Ecto neural progenitor cell (in vitro differentiated cells): ENCODE measurements at places on chromosomes 2 and 18.

GRCh38 chr2:221551864-221552263, 20.2 kb downstream of the EPHA4 start:
- no peak for DNase-seq

- no peak for DNase-seq
These were observed 59.9 kb downstream of the GRB14 start for GRCh38 chr2:164561416-164561815.

DNA sequence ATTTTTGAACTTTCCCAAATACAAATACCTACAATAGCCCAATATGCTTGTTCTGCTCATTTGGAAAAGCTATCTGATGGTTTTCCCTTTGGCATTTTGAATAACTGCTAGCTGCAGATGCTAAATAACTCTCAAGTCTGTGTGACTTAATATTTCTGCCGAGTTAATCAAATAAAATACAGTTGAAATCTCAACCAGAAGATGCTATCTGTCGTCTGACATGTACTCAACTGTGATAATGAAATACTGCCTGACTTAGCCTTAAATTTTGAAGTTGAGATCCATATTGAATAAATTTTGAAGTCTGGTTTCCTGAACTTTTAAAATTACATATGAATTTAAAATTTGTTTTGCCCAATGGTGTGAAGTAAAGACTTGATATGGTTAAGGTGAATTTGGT, 204.4 kb upstream of the MEX3C start:
- DNase-seq: no peak

DNA sequence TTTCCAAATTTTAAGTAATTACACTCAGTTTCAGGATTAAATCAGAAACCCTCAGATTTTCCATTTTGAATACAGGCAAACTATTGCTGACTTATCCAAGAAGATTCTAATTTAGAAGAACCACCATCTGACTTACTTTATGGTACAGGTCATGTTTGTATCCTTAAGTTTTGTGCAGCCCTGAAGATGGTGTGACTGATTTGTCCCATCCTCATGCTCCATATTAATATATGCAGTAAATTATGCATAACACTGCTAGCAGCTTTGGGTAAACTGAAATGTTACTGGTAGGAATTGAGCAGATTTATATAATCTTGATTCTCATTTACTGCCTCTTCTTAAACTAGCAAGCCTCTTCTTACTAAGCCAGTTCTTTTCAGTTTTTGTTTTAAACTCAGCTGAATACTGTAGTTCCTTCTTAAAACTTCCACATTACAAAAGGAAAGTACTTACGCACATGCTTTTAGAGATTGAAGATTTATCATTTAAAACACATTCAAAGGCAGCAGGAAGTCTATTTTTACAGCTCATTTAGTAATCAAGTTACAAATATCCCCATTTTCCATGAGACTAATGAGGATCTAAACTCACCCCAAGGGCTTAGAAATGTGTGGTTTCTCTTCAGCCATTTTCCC, 25.7 kb downstream of the MEX3C start:
- DNase-seq: no peak

DNA sequence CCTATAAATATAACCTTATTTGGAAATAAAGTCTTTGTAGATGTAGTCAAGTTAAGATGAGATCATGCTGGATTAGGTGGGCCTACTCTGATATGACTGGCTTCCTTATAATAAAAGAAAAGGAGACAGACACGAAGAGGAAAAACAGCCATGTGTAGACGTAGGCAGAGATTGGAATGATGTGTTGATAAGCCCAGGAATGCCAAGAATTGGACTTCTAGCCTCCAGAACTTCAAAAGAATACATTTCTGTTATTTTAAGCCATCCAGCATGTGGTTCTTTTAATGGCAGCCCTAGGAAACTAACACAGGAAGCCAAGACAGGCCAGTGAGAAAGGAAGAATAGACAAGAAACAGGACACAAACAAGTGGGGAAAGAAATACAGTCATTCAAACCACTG, 68.6 kb downstream of the NYAP2 start:
- DNase-seq: no peak

DNA sequence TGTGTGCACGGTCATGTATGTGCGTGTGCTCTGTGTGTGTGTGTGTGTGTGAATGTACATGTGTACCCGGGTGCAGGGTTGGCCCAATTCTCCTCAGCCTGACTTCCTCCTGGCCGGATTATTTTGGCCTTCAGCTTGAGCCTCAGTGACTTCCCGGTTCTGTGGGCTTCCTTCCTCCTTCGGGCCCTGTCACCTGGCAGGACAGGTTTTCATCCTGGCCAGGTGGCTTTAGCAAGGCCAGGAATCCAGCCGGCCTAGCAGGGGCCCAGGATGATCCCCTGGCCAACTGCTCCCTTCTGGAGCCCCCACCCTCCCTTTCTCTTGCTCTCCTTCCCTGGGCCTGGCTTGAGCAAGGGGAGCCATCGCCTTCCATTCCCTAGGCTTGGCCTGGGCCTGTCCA, 140.5 kb downstream of the INHBB start:
- DNase-seq: no peak

- DNase-seq: no peak
These were observed 41.6 kb upstream of the RALBP1 start for GRCh38 chr18:9433671-9434121.

DNA sequence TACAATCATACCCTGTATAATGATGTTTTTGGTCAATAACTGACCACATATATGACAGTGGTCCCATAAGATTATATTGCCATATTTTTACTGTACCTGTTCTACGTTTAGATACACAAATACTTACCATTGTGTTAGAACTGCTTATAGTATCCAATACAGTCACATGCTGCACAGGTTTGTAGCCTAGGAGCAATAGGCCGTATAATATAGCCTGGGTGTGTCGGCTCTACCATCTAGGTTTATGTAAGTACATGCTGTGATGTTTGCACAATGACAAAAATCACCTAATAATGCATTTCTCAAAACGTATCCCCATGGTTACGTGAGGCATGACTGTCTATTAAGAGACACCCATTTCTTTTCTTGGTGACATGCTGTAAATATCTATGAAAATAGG, 55.0 kb upstream of the APCDD1 start:
- DNase-seq: no peak

GRCh38 chr18:59208602-59209125, 11.3 kb upstream of the GRP start:
- no peak for DNase-seq

- no peak for DNase-seq
These were observed 79.4 kb downstream of the MARCHF4 start for GRCh38 chr2:216292886-216293301.

- peak; percentile 65 for DNase-seq
These were observed 1.7 kb upstream of the ZNF532 start for GRCh38 chr18:58862851-58863538.

GRCh38 chr18:76484749-76485387, 10.2 kb downstream of the ZNF516 start:
- DNase-seq: no peak

- DNase-seq: no peak
These were observed 127.3 kb downstream of the RNF144A start for GRCh38 chr2:7044253-7045250.

DNA sequence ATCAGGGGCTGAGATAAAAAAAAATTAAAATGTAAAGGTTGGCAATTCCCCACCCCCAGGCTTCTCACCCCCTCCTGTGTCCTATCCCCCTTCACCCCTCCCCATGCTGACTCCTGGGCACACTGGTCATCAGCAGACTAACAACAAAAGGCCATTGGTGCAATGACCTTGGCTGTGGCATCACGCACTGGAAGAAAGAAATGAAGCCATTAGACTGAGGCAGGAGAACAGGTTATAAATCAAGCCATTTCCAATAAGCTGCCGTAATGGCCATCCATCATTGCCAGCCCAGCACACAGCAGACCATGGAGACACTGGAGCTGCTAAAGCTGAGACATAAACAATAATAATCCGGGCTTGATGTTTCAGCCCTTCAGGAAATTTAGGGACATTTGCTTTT, 342.4 kb upstream of the ETAA1 start:
- DNase-seq: no peak

- no peak for DNase-seq
These were observed 55.7 kb downstream of the RND3 start for GRCh38 chr2:150431561-150432311.

DNA sequence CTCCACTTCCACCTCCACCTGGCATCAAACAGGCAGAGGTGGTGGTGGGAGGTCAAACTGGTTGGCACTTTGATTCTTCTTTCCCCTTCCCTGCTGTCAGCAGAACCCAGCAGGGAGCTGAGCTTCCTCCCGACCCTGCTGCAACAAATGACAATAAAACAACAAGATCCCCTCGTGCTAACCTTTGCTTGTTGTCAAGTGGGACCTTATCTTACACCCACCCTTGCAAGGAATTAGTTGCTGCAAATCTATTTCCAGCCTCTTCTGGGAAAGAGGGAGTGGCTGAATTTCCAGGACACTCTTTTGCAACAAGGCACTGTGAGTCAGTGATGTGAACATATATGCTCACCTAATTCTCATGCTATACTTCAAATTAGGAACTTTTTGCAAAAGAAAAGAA, 655.1 kb downstream of the DSC3 start:
- no peak for DNase-seq

DNA sequence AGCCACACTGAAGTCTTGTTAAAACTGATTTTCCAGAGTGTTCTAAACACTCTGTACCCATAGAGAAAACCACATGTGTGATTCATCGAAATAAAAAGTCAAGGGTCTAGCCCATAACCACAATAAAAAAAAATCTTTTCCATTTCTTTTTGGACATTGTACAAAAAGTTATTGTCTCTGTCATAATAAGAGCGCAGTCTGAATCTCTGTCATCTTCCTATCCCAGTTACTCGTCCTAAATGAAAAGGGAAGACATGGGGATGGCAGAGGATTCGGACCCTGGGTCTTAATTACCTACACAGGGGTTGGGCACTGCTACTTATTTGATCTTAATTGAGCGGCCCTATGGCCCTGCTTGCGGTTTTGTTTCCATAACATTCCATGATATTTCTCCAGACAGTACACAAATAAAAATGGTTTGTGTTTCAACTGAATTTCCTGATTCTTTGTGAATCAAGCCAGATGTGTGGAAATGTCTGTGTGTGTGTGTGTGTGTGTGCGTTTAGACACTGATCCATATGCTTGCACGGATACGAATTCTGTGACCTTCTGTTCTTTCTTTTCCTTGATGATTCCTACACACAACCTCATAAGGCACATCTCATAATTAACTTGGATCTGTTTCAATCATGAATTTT, 133.4 kb upstream of the SPATS2L start:
- no peak for DNase-seq

DNA sequence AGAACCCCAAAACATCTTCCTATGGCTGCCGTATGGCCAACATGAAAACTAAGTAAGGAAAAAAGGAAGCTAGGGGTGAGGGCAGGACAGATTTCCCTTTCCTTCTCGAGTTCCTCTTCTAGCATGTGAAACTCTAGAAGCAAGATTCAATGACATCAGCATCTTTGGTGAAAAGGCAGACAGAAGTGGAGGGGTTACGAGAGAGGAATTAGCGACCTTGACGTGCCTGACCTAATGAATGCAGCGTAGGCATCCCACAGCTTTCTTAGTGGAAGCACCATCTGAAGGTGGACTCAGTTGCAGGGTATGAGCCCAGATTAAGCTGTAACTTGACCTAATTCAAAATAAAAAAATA, 47.9 kb upstream of the PELI1 start:
- no peak for DNase-seq

GRCh38 chr2:145980318-145980717, 1460.4 kb upstream of the ZEB2 start:
- DNase-seq: no peak

- peak; percentile 73 for DNase-seq
These were observed 36.1 kb upstream of the MRPL33 start for GRCh38 chr2:27735263-27735904.

DNA sequence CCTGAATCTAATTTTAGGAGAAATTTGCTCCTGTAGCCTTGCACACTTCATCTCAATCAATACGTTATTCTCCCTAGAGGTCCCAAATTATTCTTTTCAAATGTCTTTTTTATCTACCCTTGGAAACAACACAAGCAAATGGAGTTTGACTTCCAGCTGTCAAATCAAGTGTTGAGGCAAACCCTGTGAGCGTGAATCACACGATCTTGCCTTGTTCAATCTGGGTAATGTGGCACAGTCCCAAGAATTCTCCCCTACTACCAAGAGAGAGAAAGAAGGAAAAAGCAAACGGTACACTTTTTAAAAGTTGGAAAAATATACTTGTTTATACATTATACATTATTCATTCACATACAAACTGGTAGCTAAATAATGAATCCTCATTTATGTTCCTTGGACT, 2035.3 kb upstream of the CELF4 start:
- DNase-seq: no peak

DNA sequence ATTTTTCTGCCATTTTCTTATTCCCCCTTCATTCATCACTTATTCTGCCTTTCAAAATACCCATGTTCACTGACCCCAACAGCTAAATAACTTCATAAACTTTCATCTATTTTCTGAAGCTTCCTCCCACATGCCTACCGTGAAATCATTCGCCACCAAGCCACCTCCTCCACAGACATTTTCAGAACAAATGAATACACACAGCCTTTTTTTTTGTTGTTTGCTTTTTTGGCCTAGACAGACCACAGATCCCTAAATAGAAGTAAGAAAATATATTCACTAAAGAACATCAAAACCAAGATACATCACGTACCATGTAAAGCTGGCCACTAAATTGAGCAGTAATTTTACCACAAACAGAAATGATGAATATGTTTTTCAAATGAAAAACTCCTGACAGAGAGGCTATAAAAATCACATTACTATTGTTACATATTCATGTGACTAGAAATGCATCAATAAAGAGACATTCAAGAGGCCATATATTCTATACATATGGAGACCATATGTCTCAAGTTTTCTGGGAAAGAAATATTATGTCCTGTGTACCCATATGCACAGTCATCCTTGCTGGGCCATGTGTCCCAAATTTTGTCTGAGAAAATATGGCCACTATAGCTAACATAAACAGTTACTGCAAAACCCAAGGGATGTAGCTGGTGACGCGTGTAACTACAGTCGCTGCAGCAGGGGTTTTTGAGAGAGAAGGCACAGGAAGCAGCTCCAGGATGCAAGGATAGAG, 200.3 kb downstream of the FBXO15 start:
- DNase-seq: no peak
